ENCODE measurements at places on chromosomes 11 and 22.

DNA sequence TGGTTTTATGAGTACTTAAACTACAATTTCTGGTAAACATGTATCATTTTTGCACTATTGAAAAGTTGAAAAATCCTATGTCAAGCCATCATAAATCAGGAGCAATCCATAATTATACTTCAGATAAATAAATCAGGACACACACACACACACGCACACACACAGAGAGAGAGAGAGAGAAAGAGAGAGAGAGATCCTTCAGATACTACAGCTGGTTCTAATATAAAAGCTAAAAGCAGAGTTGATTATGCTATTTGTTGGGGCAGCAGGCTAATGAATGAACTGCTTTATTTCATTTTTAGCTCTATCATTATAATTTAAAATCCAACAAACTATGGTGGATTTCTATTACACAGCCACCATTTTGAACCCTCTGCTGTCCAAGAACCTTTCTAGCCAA lies 322.4 kb upstream of the CCDC90B start:
- DNase-seq: no peak

DNA sequence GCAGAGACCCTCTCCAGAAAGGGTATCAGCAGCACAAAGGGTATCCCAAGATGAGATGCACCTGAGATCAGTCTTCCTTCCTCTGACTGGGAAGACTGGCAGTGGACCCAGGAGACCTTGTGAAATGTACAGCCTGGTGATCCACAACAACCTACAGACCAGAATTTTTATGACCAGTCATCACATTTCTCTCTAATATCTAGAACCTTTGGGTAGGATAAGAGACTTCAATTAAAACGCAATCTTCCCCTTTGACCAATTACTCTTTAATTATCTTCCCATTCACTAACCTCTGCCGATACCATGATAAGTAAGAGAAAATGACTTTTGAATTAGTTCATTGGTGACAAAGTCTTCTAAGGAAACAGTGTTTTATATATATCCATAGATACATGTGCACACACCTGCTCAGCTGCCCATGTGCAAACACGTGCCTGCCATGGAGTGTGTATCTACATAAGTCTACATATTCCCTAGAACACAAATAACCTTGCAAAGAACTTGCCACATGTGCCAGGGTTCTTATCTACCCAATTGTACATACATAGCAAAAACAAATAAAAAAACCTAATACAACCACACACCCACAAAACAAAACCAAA lies 44.2 kb upstream of the SLC5A1 start:
- DNase-seq: no peak

- DNase-seq: peak; percentile 35
Measured at GRCh38 chr22:21942407-21943343, 10.0 kb downstream of the PPM1F start.

GRCh38 chr11:77104727-77105126 lies 2.1 kb downstream of the OMP start:
- DNase-seq: no peak

GRCh38 chr11:17699147-17700114 lies 19.9 kb upstream of the MYOD1 start:
- no peak for DNase-seq

DNA sequence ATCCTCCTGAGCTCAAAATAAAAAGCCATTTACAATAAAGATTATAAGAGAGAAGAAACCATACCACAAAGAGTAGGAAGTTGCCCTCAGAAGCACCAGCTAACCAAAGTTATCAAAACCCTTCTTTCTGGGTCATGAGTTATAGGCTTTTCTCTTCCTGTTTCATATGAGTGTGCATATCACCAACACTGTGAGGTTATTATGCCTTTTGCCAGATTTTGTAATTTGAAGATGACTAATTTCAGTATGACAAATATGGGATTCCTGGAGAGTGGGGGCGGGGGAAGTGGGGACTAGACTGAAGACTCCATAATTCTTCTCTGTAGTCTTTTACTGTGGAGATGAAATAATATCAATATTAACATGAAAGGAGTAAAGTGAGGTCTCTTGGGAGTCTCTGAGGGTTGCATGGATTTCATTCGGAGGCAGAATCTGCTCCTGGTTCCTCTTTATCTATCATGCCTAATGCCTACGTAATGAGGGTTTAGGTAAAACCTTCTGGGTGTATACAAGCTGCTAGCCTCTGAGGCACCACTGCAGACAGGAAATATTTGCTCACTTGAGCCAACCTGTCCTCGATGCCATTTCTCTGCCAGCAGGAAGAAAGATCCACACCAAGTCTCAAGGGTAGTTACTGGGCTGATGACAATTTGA lies 2.1 kb downstream of the LPXN start:
- no peak for DNase-seq

- DNase-seq: no peak
Measured at GRCh38 chr11:119696378-119697222, 32.4 kb downstream of the NECTIN1 start.

DNA sequence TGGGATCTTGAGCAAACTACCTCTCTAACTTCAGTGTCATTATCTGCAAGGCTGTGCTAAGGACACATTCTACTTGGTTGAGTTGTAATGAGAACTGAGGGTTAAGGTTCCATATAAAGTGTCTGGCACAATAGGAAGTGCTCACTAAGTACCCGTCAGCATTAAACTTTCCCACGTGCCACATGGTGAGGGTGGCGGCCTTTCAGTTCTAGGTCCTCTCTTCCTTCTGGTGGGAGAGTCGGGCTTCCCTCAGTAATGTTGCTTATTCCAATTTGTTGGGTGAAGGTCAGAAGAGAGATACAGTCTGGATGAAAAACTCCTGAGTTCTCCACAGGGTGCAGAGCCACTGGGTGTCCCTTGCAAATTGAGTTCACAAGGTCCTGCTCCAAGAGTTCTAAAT lies 4.6 kb upstream of the CD6 start:
- DNase-seq: no peak

- no peak for DNase-seq
Measured at GRCh38 chr11:85096939-85097338, 530.2 kb downstream of the DLG2 start.

GRCh38 chr11:3104961-3105790 lies 48.0 kb upstream of the CARS1 start:
- DNase-seq: no peak

GRCh38 chr11:8581300-8581699 lies 12.7 kb downstream of the STK33 start:
- no peak for DNase-seq

DNA sequence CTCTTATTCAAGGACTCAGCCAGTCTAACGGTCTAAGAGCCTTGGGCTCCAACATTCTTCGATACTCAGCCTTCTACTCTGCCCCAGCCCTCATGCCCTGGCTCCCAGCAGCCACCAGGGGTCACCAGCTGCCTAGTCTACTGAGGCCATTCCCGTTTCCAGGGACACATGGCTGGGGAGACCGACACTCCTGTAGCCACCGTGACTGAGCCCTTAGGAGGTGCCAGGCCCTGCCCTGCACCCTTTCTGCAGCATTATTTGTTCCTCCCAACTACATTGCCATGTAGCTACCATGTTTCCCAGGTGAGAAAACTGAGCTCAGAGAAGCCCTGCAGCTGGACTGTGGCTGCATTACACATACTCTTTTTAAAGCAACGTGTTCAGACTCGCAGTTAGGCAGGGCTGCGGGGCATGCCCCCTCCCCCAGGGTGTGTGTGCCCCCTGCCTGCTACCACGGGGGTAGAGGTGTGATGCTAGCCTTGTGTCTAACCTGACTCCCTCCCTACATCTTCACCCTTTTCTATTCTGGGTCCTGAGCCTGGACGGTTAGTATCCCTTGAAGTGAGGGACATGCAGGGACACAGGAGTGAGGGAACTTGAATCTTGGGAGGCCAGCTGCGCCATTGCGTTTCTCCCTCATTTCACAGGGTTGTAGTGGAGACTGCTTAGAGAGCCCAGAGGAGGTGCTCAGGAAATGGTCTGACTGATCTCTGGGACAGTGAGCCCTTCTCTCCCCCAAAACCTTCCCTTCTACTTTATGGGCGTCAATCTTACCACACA lies 17.5 kb downstream of the ATG16L2 start:
- no peak for DNase-seq

GRCh38 chr11:57146301-57146700 lies 35.5 kb upstream of the LRRC55 start:
- no peak for DNase-seq

DNA sequence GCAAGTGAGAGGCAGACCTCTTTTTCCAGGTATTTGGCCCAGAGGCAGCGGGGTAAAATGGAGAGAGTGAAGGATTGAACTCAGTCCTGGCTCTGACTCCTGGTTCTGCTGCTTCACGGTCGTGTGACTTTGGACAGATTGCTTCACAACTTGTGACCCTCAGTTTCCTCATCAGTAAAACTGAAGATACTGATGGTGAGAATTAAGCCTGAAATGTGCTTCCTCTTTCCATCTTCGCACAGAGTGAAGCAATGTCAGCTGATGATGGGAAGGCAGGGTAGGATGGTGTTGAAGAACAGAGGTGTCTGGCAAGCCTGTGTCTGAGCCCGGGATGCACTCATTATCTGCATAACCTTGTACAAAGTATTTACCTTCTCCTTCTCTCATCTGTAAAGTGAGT lies 59.0 kb downstream of the UBASH3B start:
- DNase-seq: no peak

DNA sequence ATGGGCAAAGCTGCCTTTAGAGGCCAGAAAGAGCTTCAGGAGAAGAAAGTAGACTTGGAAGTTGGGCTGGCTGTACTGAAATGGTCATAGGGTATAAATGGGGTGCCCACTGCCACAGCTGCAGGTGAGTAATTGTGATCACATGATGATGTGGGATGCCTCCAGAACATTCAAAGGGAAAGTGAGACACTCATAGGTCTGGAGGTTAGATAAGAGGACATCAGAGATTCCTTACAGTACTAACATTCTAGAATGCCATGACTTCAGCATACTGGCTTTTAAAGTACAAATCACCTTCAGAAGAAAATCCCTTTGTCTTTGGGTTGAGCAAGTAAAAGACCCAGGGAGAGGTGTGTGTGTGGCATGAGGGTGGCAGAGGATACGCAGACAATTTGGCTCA lies 419.2 kb downstream of the TENM4 start:
- DNase-seq: no peak

DNA sequence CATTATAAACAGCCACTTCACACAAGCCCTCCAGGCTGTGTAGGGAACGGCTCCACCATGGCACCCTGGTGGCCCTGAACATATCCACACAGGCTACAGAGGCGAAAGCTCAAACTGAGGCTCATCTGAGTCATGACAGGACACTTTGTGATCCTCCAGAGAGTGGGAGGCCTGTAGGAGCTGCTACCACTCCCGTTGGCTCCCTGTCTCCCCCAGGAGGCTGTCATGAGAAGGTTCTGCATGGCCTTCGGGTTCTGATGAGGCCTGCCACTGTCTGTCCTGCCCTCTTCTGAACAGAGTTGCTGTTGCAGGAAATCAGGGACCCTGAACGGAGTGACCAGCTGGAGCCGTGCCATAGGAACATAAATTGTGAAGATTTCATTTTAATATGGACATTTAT lies 23.8 kb upstream of the ALDH3B2 start:
- DNase-seq: no peak

- no peak for DNase-seq
Measured at GRCh38 chr11:2211113-2211971, 39.7 kb upstream of the TH start.

DNA sequence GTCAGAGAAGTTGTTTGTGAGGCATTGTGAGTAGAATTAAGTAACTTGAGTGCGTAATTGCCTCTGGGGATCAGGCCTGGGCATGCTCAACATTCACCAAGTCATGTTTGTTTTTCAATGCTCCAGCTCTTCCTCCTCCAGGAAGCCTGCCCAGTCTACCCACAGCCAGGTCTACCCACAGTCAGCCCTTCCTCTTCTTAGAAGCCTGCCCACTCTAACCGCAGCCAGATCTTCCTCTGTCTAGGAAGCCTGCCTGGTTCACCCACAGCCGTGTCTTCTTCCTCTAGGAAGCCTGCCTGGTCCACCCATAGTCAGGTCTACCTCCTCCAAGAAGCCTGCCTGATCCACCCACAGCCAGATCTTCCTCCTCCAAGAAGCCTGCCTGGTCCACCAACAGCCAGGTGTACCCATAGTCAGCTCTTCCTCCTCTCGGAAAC lies 25.0 kb downstream of the LRP5 start:
- no peak for DNase-seq

- peak; percentile 61 for DNase-seq
Measured at GRCh38 chr11:6333095-6333494, 12.8 kb upstream of the CAVIN3 start.

DNA sequence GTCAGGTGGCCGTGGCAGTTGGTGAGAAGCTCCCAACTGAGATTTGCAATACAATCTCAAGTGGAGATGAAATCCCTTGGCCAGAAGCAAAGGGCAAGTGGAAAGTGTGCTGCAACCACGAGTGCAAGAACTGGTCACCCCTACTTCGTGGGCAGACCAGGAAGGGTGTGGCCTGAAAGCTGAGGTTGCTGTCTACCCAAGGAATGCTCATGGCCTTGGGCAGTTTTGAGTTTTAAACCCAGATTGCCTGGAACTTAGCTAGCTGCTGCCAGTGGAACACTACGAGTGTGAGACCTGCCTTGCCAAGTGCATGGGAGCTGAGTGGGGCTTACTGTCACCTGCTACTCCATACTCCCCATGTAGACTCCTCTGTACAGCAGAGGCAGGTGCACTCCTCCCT lies 113.3 kb upstream of the FAT3 start:
- DNase-seq: no peak

GRCh38 chr11:91160661-91161060 lies 937.8 kb upstream of the CHORDC1 start:
- DNase-seq: no peak

- DNase-seq: no peak
Measured at GRCh38 chr11:57515332-57516060, at the start of gene SLC43A1. SLC43A1 (minus strand) TSS chr11:57515702; CDS start chr11:57514111, 1,591 bp downstream.

DNA sequence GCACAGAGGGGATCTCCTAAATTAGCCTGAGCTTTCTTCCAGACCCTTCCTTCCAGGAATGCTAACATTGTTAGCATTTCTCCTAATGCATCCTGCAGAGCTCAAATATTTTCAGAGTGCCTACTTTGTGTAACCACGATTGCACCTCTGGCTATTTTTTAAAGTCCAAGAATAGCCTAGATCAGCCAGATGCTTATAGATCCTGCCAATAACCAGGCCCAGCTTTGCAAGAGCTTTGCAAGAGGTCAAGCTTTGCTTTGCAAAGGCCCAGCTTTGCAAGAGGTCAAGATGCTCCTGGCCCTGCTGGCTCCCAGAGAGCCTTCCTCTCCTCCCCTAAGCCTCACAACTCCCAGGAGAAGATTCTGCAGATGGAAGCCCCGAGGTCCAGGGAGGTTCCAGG lies 491.9 kb downstream of the MN1 start:
- no peak for DNase-seq

- DNase-seq: no peak
Measured at GRCh38 chr11:1372660-1373059, 17.1 kb upstream of the BRSK2 start.

GRCh38 chr11:117625237-117625636 lies 171.8 kb downstream of the DSCAML1 start:
- no peak for DNase-seq
